ENCODE measurements at places on chromosomes 5 and 9.

- DNase-seq, result no peak
Measured at GRCh38 chr9:131639769-131640437, 94.6 kb downstream of the PRRT1B start.

GRCh38 chr5:111472579-111472978, 39.8 kb downstream of the STARD4 start:
- DNase-seq, result no peak

DNA sequence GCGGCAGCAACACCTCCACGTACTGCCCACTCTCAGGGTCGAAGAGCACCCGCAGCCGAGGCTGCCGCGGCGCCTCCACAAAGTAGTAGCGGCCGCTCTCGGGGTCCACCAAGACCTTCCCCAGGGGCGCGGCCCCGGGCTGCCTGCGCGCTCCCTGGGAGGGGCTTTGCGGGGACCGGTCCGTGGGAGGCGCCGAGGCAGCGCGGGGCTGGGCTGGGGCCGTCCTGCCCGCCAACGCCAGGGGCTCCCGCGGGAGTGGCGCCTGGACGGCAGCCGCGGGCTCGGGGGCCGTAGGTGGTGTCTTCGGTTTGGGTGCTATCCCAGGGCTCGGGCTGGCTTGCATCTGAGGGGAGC, 2.6 kb upstream of the MZB1 start:
- DNase-seq, result no peak

- DNase-seq, result no peak
Measured at GRCh38 chr5:72386639-72387038, 66.5 kb downstream of the PTCD2 start.

DNA sequence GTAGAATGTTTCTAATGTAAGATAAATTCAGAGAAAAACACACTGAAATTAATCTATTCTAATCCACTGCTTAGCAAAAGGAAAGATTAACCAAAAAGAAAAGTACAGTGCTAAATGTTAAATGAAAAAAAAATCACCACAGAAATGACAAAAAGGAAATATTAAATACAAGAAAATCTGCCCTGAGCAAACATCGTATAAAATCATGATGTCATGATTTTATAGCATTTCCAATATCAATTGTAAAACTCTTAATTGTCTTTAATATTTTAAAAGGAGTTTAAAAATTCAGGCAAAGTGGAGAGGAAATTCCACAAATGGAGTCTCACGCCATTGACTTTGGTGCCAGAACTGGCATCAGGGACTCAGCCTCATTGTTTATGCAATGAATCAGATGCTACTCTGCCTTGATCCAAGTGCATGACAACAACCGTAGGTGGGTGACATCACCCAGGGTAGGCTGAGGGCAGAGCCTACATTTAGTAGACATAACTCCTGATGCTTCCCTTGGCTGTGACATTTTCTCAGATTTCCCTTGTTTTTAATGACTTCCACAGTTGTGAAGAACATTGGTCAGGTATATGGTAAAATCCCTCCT, 696.8 kb downstream of the SEMA5A start:
- DNase-seq, result no peak

DNA sequence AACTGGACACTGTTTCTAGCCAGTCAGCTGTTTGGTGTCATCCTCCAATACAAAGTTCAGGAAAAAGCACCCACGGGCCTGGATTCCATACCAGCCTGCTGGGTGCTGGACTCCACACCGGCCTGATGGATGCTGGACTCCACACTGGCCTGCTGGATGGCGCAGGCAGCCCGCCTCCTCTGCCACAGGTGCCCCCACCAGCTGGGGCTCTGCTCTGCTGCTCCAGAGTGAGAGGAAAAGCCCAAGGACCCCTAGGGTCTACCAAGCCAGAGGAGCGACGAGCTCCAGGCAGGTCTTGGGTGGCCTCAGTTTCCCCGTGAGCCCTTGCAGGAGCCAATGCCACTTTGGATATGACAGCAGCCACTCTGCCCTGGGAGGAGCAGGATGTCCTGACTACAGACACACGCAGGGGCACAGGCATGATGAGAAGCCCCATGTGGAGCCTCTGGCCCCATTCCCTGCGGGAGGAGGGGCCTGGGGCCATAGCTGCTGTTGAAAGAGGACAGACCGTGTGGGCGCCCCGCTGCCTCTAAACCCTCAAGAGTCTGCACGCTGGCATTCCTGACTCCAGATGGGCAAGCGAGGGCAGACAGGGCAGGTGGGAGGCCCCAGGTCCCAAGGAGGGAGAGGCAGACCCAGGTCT, 141.6 kb downstream of the OLFM1 start:
- no peak for DNase-seq

DNA sequence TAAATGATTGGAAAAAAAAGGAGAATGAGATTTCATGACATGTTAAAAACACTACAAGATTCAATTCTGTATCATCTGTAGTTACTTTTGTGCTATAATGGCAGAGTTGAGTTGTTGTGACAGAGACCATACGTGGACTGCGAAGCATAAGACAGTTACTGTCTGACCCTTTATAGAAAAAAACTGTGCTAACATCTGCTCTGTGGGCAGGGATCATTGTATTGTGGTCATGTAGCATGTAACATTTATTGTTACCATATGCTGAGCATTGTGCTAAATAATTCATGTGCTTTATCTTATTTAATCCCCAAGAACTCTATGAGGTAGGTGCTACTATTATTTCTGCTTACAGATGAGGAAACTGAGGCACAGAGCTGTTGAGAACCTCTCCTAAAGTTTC, 147.3 kb upstream of the HMHB1 start:
- no peak for DNase-seq

GRCh38 chr9:94577571-94577970, 16.1 kb downstream of the FBP2 start:
- DNase-seq, result no peak

DNA sequence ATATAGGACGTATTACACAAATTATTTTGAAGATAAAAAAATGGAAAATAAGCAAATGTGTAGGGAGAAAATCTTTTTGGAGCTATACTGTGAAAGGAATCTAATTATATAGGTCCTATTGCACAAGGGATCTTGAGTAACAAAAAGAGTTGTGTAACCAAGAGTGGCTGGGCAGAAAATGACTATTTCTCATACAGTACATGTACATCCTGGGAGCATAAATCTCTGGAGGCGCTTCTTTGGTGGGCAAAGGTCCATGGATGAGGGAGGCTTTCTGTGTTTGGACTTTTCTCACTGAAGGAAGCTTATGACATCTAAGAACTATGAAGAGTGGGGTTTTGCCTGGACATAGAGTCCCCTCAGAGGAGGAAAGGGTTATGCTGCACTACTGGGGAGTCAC, 29.8 kb downstream of the ANKS6 start:
- no peak for DNase-seq

DNA sequence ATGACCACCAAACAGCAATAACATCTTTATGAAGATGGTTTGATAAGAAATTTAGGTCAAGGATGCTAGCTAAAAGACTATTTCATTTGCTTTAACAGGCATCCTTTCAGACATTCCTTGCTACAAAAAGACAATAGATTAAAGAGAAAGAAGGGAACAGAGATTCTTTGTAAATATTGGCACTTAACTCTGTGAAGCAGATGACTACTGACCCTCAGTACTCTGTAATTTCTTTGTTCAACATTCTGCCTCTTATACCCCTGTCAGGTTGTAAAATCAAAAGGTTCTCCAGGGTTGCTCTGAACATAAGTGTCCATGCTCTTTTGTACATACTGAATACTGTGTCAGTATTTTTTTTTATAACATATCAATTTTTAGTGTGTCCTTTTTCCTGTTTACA, 610.6 kb upstream of the GRAMD2B start:
- DNase-seq, result no peak
